Bronchial epithelial cell (primary cell): ENCODE measurements at places on chromosomes 1 and 21. TPM values are rescaled to one million over a fixed set of nuclear protein-coding genes. Genes with fewer than 3 reads are reported as not detected.

CAPN8 gene
- total RNA-seq: under 0.01 and 0.26 TPM in 2 replicates

SH3D21 gene
- total RNA-seq: 2.6 and 6.9 TPM in 2 replicates

F3 gene
- total RNA-seq: 326 and 618 TPM in 2 replicates

NMNAT2 gene
- under 0.01 and 0.26 TPM in 2 replicates for total RNA-seq

ATP6V1G3 gene
- total RNA-seq: not detected in 2 replicates

RIPK4 gene
- total RNA-seq: 34.0 and 35.5 TPM in 2 replicates
